ENCODE measurements at places on chromosomes 12 and 14.

- DNase-seq, result no peak
Measured at GRCh38 chr14:100915560-100915959, 12.0 kb upstream of the RTL1 start.

- no peak for DNase-seq
Measured at GRCh38 chr14:100889641-100890040, 13.9 kb downstream of the RTL1 start.

DNA sequence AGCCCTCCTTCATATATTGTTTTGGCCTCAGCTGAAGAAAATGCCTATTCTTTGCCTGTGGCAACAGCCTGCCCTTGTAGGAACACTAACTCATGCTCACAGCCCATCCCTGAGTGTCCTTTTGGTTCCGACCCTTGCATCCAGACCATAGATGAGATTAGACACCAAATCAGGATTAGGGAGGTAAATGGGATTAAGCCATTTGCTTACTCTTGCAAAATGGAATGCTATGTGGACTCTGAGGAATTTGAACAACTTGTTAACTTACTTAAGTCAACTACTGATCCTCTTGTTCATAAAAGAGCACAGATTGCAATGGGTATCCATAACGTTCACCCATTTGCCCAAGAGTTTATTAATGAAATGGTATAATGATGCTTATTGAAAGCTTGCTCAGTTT, 27.3 kb downstream of the TSHR start:
- no peak for DNase-seq

DNA sequence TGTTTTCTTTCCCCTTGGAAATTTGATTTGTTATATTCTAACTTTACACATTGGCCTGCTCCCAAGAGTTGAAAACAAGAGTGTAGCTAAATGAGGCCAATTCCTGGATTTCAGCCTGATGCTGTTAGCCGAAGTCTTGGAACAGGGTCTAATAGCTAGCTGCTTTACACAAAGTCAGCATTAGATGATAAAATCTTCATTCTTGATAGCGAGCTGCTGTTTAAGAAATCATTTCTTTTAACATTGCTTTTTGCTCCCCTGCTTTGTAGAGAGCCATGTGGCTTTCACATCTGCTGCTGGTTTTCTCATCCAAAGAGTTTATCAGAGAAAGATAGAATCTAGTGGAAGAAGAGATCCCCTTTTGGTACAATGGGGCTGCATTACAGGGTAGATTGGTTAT, 22.3 kb downstream of the FBXW8 start:
- no peak for DNase-seq

GRCh38 chr12:116365606-116366455, 88.3 kb upstream of the MED13L start:
- DNase-seq, result no peak

DNA sequence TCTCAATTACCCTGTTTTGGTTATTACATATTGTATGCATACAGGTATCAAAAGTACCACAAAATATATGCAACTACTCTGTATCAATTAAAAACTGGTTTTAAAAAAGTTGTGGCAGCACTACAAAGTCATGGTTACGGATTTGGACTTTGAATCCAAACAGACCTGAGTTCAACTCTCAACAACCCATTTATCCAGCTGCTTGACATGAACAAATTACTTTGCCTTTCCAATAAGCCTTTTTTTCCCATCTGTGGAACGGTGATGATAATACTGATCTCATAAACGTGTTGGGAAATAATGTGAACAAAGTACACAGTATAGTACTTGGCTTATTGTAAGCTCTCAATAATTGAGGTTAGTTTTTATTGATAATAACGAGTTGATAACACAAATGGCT, 85.0 kb downstream of the MNAT1 start:
- no peak for DNase-seq

DNA sequence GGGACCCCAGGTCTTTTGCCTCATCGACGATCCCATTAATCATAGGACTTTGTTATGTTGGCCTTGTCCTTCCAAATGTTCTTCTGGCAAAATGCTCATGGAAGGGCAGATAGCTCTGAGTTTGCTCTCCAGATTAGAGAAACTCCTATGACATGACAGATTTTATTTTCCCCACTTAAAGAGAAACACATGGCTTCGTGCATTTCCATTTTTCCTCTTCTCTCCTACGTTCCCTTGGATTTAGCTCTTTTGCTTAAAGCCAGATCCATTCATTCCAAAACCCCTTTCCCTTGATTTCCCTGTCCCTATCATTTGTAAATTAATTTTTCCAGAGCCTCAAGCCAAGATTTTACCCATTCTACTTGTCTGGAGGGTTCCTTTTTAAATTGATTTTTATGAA, 2.9 kb downstream of the PRIMA1 start:
- DNase-seq, result no peak
